ENCODE measurements at places on chromosomes 7 and 10.

DNA sequence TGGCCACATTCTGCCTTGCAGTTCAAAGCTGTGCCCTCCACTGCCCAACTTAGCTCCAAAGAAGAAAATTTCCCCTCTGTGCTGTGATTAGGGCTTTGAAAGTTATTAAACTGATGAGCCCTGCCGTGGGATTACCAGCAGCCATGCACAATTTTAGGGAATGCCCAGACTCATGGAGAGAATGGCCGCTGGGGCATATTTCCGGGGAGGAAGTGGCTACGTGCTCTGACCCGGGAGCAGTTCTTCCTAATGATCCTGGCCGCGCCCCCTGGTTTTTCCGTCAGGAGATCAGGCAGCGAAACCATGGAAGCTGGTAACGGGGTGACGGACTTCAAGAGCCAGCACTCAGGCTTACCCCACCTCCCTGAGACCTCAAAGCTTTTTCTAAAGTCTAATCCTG, 365.5 kb upstream of the PFKP start:
- DNase-seq, result no peak

- DNase-seq, result no peak
Observed at GRCh38 chr10:131011936-131012640, 299.4 kb downstream of the TCERG1L start.

DNA sequence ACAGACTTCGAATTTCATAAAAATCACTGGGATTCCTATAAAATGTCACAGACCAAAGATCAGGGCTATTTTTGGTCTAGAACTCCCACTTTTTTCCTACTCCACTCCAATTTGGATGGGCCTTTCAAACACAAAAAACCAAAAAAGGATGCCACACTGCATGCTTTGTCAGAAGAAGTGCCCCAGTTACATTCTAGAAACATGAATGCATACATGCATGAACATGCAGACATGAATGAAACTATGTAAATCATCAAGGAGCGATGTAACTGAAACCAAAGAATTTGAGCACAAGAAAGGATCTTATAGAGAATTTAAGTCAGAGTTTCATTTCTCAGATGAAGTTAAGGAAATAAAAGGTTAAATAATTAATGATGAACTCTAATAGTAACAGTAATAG, 31.8 kb upstream of the FAM133B start:
- no peak for DNase-seq

GRCh38 chr10:55398497-55398882, 597.5 kb upstream of the PCDH15 start:
- DNase-seq, result no peak

DNA sequence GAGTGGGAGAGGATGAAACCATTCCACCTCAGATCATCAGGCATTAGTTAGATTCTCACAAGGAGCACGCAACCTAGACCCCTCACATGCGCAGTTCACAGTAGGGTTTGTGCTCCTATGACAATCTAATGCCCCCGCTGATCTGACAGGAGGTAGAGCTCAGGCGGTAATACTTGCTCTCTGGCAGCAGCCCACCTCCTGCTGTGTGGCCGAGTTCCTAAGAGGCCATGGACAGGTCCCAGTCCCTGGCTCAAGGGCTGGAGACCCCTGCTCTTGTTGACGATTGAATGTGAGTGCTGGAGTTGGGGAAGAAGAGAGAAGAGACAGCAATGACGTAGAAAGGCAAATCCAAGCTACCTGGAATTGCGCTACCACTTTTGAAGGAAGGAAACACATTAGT, 267.2 kb downstream of the TFEC start:
- DNase-seq, result no peak

DNA sequence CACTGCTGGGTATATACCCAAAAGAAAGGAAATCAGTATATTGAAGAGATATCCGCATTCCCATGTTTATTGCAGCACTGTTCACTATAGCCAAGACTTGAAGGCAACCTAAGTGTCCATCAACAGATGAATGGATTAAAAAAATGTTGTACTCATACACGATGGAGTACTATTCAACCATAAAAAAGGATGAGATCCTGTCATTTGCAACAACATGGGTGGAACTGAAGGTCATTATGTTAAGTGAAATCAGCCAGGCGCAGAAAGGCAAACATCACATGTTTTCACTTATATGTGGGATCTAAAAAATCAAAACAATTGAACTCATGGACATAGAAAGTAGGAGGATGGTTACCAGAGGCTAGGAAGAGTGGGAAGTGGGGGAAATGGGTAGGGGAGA, 19.3 kb downstream of the NRCAM start:
- DNase-seq, result no peak

DNA sequence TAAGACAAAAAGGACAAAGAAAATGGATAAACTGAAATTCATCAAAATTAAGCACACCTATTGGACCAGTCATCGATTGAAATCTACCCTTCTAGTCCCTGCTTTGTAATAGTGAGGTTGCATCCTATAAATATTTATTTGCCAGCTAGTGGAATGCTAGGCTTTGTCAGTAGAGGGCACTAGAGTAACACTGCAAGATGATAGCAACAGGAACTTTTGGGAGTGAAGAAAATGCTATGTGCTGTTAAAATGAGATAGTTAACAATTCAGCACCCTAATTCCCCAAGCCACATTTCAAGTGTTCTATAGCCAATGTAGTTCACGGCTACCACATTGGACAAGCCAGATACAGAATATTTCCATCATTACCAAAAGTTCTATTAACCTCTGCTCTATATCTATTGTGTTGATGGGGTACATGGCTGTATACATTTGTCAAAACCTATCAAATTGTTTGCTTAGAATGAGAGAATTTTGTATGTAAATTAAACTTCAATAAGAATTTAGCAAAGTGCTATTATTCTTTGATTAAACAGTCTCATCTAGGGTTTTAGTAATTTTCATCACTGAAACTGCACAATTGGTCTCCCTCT, 69.8 kb downstream of the LSMEM1 start:
- DNase-seq, result peak; percentile 48
